ENCODE measurements at places on chromosomes 5 and 9.

DNA sequence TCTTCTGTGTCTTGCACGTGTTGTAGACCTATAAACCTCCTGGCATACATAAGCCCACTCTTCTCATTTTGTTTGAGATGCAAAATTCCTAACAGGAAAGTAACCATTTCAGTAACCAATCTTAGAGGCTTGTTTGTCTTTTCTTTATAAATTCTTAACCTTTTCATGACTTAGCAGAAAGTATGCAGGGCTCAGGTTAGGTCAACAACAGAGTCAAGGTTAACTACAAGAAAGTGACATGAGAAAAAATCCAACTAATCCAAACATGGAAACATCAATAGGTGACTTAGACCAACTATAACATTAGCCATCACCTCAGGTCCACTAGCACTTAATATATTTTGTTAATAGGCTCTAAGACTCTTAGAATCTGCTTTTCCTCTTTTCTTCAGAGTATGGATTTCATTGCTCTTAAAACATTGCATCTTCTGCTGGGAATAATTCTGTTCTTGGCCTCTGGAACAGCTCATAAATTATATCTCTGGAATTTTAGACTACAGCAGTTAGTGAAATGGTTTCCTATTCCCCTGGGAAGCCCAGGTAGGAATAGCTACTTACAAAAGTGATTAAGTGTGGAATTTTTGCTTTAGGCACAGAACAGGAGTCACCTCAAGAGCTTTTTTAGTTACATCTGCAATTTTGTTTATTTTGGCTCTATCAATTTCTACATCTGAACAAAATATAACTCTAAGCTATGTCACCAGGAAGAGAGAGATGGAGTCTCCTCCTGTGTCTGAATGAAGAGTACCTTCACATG lies 155.3 kb upstream of the ANKRD55 start:
- DNase-seq, result no peak

DNA sequence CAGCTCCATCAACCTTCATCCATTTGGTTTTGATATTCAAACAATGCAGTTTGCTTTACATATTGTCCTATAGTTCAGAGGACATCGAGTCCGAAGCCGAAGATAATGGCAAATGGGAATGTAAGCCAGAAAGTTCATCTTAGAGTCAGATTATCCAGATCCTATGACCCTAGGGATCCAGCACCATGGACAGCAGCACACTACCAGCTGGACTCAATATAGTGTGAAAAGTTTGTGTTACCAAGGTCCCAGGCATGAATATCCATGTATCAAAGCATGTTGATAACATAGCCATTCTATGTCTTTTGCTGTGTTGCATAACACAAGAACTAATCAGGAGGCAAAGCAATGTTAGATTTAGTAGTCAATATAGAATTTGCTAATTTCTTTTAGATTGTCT lies 46.3 kb downstream of the FSTL4 start:
- no peak for DNase-seq

DNA sequence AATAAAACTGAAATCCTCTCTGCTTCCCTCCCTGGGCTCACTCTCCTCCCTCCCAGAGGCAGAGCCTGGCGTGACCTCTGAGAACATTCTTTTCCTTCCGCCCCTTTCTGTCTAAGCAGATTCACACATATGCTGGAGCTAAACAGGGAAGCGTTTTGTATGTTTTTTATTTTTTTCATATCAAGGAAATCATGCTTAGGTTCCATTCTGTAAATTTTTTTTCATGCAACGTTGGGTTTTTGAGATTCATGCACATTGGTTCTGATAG lies 20.2 kb upstream of the BARHL1 start:
- DNase-seq, result no peak

GRCh38 chr9:101893661-101894646 lies 155.5 kb upstream of the GRIN3A start:
- no peak for DNase-seq

GRCh38 chr9:124514874-124515273 lies 7.7 kb upstream of the NR5A1 start:
- no peak for DNase-seq

DNA sequence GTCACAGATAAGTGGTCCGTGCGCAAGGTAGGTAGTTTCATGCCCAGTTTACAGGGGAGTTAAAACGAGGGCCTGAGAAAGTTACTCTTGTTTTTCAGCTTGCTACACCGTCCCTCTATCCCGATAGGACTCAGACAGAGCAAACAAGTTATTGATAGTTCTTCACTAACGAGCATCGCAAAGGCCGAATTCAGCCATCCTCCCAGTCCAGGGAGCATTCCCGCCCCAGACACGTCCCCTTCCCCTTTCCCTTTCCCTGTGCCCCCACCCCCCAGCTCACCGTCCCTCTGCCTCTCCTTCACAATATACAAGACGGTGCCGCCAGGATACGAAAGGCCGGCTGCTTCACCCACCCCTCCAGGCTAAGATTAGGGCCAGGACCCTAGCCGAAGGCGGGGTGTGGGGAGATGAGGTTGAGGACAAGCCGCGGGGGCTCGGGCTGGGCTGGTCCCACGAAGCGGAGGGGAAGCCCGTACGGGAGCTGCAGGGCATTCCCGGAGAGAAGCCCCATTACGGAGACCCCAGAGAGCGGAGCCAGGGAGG lies 599 bp downstream of the KIAA1191 start:
- DNase-seq, result no peak

DNA sequence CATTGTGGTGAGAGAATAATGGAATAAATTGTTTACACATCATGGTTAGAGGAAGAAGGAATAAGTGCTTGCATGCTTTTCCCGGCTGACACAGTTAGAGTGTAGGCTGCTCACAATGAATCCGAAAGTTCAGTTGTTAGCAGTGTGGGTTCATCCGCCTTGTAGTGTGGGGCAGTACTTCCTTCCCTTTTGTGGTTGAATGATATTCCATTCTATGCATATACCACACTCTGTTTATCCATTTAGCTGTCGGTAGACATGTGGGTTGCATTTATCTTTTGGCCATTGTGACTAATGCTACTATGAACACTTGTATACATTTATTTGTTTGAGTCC lies 84.0 kb downstream of the COL5A1 start:
- DNase-seq, result no peak
